Mucosa of descending colon (tissue), 3 donors: ENCODE measurements at places on chromosomes 6 and 20.

- DNase-seq, result no peak
These were observed 54.4 kb downstream of the OTOR start for GRCh38 chr20:16802652-16802935.

DNA sequence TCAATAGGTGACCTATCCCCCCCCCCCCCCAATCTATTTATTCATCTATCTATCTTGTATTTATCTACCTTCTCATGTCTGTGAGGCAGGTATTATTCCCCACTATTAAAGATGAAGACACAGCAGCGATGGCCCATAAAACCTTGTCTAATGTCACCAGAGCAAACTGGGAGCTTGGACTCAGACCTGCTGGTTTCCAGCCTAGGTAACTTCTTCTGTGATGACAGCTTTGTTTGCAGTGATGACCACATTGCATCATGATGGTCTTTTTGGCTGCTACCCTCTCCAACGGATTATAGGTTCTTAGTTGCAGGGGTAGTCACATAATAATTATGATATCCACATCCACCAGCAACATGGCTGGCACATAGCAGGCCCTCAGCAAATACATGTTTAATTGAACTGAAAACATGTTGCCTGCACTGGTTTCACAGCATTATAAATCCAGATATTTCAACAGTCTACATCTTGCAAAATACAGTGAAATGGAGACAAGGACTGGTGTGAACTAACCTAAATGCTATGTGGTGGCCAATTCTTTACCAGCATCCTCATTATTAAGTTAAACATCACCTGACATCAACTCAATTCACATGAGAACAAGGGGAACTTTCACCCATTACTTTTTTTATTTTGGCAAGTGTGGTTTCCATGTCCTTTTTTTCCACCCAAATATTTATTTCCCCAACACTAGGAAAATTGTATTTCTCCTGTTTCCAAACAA is 712.5 kb upstream of the NRSN1 start:
- DNase-seq, result no peak

- DNase-seq, result no peak
These were observed 192.0 kb upstream of the IMPG1 start for GRCh38 chr6:76264468-76264867.

DNA sequence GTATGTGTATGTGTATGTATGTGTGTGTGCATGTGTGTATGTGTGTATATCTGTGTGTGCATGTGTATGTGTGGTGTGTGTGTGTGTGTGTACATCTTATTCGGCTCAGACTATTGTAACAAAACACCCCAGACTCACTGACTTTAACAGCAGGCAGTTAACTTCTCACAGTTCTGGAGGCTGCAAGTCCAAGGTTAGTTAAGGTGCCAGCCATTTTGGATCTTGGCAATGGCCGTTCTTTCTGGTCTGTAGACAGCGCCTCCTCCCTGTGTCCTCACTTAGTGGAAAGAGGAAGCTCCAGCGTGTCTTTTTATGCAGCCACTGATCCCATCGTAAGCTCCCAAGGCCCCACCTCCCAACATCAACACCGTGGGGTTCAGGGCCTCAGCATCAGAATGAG is 128.3 kb upstream of the THBS2 start:
- no peak for DNase-seq

GRCh38 chr6:92608751-92609150 is 810.6 kb downstream of the EPHA7 start:
- DNase-seq, result no peak

GRCh38 chr6:17470202-17470937 is 77.0 kb downstream of the CAP2 start:
- DNase-seq, result no peak

DNA sequence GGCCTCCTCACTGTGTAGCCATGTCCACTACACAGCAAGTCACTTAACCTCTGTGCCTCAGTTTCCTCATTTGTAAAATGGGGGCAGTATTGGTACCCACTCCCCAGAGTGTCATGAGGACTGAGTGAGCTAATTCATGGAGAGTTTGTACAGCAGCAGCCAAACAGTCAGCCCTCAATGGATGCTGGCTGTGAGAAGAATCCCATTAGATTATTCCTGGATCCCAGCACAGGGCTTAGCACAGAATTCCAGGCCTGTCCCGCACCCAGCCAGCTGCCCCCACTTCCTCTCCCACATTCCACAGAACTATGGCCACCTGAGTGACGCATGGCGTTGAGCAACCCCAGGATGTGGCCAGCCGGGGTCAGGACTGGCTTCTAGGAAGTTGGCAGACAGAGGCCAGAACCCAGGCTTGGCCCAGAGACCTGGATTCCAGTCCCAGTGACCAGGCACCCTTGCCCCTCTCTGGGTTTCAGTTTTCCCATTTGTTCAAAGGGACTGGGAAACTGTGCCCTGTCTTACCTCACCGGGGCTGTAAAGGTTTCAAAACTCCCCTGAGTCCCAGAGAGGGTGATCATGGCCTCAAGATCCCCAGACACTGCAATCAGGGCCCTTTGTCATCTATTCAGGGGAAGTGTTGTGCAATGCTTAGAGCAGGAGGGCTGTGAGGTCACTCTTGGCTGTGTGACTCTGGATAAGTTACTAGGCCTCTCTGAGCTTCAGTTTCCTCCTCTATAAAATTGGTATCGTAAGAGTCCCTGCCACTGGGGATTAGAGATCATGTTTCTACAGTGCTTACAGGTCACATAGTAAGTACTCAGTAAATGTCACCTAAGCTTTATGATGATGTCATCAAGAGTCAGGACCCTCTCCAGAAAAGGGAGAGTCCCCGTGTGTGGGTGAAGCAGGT is 3.0 kb upstream of the TGM2 start:
- DNase-seq, result peak; percentile 51
